Fibroblast of villous mesenchyme (primary cell): ENCODE measurements at places on chromosomes 3 and 15. TPM values are rescaled to one million over a fixed set of nuclear protein-coding genes. Genes with fewer than 3 reads are reported as not detected.

GRCh38 chr3:40980467-40980866 is 218.8 kb upstream of the CTNNB1 start:
- DNase-seq, result no peak

GRCh38 chr15:73799466-73799865 is 46.3 kb upstream of the INSYN1 start:
- peak; percentile 17 for DNase-seq

GRCh38 chr3:43001094-43001553 is 22.0 kb downstream of the GASK1A start:
- peak; percentile 89 for DNase-seq

GRCh38 chr3:194690501-194691372 is 5.1 kb downstream of the FAM43A start:
- no peak for DNase-seq

Gene PLA2G4D
- total RNA-seq, result not detected in 2 replicates

GRCh38 chr3:189975391-189975990 is 145.2 kb downstream of the P3H2 start:
- DNase-seq, result peak; percentile 27

Gene PPP2R3A
- total RNA-seq, result 23.2 and 25.9 TPM in 2 replicates

DNA sequence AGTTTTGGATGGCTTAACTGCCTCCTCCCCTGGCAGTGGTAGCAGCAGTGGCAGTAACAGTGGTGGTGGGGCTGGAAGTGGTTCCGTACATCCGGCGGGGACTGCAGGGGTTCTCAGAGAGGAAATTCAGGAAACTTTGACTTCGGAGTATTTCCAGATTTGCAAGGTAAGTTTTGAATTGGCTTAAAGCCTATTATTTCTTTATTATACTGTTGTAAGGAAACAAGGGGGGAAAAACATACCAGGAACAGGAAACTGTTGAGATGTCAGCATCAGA is 1.5 kb downstream of the STXBP5L start:
- DNase-seq, result no peak

GRCh38 chr3:143634991-143635390 is 213.3 kb downstream of the SLC9A9 start:
- no peak for DNase-seq

Gene B3GALNT1
- 15.1 and 17.7 TPM in 2 replicates for total RNA-seq

DNA sequence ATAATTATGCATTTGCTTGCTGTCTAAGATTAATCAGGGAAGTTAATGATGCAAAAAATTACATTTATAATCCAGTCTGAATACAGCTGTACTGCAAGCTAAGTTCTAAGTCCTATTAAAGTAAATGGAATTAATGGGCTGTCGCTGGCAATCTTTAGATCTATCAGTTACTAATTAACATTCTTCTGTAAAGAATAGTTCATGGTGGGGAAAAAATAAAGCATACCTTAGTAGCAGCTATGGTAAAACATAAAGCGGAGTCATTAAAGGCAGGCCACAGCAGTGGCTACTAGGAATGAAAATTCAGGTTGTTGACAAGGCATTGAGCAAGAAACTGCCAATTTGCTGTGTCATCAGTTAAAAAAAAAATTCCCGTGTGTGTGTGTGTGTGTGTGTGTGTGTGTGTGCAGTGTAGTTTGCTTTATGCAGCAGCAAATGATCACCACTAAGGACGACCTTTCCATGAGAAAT is 129.8 kb downstream of the ZNF385D start:
- DNase-seq, result peak; percentile 51

GRCh38 chr15:80769829-80770705 is 9.1 kb upstream of the CEMIP start:
- no peak for DNase-seq

DNA sequence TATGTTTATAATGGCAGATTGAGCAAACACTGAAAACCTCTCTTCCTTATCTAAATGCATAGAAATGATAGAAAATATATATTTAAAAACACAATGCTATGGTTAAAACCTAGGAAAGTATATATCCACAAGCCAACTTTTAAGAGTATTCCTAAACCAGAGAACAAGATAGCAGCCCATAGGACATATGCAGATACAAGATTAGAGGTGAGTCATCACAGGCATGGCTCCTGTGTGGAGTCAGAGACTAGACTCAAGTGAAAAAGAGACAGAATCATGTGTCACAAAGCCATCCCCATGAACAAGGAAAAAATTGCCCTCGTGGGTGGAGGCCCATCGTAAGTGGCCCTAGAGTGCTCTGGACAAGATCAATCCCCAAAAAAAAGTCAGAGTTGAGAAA is 199.4 kb upstream of the PPP2R3A start:
- no peak for DNase-seq

DNA sequence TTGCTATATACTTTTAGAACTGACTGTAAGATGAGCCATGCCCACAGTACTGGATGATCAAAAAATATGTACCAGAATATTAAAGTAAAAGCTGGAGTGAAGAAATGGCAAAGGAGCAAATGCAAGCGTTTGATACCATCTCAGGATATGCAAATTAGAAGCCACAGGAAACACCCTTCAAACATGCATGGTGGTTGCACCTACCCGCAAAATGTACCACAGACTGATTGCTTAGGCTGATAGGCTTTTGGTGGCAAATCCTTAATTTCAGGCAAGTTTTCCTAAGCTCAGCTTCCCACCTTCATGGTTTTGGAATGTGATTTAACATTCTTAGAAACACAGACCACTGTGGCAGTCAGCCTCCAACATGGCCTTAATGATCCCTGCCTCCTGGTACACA is 149.0 kb downstream of the PDZRN3 start:
- no peak for DNase-seq

- DNase-seq, result no peak
Measured at GRCh38 chr15:22936577-22937472, 43.3 kb downstream of the CYFIP1 start.

Gene LTK
- total RNA-seq, result 0.86 and 1.6 TPM in 2 replicates

DNA sequence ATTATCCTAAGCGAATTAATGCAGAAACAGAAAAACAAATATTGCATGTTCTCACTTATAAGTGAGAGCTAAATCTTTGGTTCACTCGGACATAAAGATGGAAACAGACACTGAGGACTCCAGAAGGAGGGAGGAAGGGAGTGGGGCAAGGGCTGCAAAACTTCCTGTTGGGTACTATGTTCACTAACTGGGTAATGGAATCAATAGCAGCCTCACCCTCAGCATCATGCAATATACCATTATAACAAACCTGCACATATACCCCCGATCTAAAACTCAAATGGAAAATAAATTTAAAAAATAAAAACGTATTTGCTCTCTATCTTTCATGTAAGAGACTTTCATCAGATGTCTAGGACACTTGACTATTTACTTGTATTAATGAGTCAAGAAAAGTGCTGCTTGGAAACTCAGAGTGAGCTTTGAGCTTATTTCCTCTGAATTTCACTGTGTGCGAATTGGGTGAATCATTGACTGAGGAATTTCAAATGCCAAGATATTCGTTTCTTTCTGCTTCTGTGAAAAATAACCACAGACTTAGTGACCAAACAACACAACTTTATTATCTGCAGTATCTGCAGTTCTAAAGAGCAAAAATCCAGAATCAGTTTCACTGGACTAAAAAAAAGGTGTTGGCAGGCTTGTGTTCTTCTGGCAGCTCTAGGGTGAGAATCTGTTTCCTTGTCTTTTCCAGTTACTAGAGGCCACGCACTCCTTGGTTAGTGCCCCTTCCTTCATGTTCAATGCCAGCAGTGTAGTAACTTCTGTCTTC is 18.4 kb downstream of the TM4SF18 start:
- DNase-seq, result peak; percentile 74

Gene NEO1
- total RNA-seq, result 38.3 and 60.5 TPM in 2 replicates

GRCh38 chr15:79953951-79954444 is 17.0 kb downstream of the BCL2A1 start:
- peak; percentile 56 for DNase-seq

Gene DNAH12
- total RNA-seq, result under 0.01 TPM in 2 replicates

GRCh38 chr3:179236669-179237301 is 14.1 kb downstream of the KCNMB3 start:
- DNase-seq, result no peak

GRCh38 chr15:95669146-95669922 is 661.2 kb upstream of the NR2F2 start:
- DNase-seq, result peak; percentile 53

GRCh38 chr15:44385344-44385942 is 42.0 kb upstream of the CTDSPL2 start:
- no peak for DNase-seq

- peak; percentile 94 for DNase-seq
Measured at GRCh38 chr3:143443851-143444331, 324.3 kb downstream of the CHST2 start.

DNA sequence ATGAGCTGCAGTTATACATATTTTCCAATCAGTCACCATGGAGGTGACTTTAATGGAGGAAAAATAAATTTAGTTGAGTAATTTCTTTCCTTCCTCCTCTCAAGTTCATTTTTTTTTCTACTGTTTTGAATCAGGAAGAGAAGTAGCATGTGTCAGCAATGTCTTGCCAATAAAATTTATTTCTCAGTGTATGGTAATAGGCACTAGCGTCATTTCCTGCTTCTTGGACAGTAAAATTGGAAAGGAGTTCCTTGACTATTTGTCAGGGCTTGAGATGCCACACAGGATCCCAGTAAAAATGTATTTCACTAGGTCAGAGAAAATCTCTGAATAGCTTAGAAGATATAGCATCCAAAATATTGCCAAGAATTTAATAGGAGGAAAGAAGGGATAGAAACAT is 605.9 kb downstream of the ROBO1 start:
- no peak for DNase-seq

GRCh38 chr3:179037351-179037750 is 34.3 kb downstream of the ZMAT3 start:
- peak; percentile 84 for DNase-seq

GRCh38 chr3:134255404-134255803 is 4.7 kb upstream of the RYK start:
- no peak for DNase-seq

Gene TMC3
- not detected in 2 replicates for total RNA-seq

- DNase-seq, result peak; percentile 7
Measured at GRCh38 chr3:2303566-2303965, 204.9 kb downstream of the CNTN4 start.

GRCh38 chr3:180749796-180750195 is 70.5 kb upstream of the CCDC39 start:
- DNase-seq, result no peak
